Activated naive CD4-positive, alpha-beta T cell (primary cell): ENCODE measurements at places on chromosomes 1 and 21.

- DNase-seq: no peak
These were observed 27.6 kb downstream of the IPP start for GRCh38 chr1:45722809-45723208.

GRCh38 chr1:97314685-97315084 is 593.1 kb downstream of the PTBP2 start:
- no peak for DNase-seq

DNA sequence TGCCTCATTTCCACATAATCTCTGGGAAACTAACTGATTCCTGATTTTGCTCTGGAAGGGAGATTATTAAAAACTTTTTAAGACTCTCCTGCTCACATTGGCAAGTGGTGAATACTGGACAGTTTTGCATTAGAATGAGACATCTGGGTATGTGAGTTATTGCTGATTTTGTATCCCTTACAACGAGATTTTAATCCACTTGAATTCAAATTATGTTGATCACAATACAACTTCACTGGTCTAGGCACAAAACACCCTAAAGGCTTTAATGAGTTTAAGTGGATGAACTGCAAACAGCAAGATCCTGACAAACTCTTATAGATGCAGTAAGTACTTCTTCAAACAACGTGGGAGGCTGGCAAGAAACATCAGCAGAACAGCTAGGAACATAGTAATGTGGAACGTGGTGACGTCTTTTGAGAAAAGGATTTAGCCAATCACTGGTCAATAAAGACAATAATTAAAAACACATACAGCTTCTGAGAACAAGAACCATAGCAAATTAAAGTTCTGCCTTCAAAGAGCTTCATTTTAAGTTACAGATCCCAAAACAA is 10.2 kb upstream of the LYPLAL1 start:
- no peak for DNase-seq

GRCh38 chr1:246506367-246506673 is 759 bp downstream of the SMYD3 start:
- no peak for DNase-seq

DNA sequence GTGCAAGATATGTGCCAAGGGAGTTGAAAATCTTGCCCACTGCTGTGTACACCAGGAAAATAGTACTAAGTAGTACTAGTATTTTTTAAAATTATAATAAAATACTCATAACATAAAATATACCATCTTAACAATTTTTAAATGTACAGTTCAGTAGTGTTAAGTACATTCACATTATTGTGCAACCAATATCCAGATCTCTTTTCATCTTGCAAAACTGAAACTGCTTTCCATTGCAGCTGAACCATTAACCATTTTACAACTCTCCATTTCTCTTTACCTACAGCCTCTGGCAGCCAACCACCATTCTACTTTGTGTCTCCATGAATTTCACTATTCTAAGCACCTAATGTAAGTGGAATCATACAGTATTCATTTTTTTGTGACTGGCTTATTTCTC is 19.3 kb upstream of the RAB3GAP2 start:
- no peak for DNase-seq

- DNase-seq: no peak
These were observed 177.1 kb downstream of the ETS2 start for GRCh38 chr21:38982804-38983203.

DNA sequence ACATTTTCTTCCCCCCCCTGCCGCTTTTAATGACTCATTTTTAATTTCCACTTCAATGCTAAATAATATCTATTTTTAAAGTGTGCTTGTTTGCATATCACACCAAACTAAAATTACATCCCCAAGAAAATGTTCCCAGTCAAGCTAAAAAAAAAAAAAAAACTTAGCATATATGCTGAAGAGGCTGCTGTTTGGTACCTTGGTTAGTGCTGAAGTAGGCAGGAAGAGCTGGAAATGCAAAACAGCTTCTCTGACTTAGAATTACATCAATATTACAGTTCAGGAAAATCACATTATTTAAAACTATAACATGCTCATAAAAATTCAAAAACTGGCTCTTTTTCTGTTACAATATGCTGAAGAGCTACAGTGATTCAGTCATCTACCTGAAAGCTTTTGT is 372.3 kb downstream of the SMYD3 start:
- no peak for DNase-seq

DNA sequence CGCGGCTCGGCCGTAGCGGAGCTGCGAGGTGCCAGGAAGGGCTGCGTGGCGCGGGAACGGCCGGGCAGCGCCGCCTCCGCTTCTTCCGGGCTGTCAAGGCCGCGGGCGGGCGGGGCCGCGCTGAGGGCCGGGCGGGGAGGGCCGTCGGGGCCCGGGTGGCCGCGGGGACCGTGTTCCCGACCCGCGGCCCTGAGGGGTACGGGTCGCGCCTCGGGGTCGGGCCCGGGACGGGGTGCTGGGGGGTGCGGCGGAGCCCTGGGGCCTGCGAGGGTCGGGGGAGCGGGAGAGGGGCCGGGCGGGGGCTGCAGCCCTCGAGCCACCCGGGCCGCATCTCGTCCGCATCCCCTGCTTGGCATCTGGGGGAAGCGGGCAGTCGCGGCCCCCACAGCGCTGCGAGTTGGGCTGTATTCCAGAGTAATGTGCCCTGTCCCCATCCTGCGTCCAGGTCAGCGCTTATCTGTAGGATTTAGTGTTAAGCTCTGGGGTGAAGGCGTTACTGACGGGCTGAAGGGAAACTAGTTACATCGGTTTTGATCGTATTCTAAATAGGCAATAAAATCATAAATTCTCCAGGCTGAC is 379 bp downstream of the RER1 start:
- DNase-seq: no peak

DNA sequence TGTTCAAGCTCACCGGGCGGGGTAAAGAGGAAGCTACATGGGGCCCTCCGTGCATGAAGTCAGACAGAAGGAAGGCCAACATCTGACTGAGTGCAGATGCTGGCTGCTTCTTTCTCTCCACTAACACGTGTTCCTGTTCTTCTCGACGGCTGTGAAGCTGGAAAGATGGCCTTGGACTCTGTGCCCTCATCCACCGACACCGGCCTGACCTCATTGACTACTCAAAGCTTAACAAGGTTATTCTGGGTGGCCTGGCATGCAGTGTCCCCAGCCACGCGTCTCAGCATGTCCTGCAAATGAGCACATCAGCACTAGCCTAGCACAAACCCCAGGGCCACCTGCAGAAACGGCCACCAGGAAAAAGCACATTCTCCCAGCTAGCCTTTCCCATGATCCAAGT is 41.2 kb downstream of the ACTN2 start:
- DNase-seq: no peak

GRCh38 chr1:3460672-3461131 is 6.2 kb downstream of the ARHGEF16 start:
- no peak for DNase-seq

DNA sequence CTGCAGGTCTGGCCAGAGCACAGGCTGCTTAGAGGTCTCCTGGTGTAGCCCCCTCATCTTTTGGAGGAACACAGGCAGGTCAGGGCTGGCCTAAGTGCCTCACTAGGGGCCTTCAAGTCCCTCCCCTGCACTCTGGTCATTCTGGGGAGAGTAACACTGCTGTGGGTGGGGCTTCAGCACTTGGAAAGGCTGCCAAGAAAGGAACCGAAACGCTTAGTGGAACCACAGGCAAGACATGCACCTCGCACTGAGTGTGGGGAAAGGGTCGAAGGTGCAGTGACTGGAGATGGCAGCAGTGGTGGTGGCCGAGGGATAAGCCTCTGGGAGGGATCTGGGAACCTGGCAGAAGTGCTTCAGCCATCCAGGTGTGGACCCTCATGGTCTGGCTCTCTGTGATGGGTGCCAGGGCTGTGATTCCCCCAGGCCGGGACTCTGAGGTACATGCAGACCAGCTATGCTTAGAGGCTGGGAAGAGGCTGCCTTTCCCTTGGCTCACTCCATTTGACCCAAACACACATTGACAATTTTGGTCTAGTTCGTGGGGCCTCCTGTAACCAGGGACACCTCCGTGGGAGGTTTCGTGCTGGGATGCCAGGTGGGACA is 182.9 kb upstream of the CSF3R start:
- no peak for DNase-seq

GRCh38 chr1:7684132-7684531 is 87.0 kb upstream of the VAMP3 start:
- no peak for DNase-seq

- DNase-seq: no peak
These were observed 59.5 kb downstream of the KCNK1 start for GRCh38 chr1:233673261-233673946.

DNA sequence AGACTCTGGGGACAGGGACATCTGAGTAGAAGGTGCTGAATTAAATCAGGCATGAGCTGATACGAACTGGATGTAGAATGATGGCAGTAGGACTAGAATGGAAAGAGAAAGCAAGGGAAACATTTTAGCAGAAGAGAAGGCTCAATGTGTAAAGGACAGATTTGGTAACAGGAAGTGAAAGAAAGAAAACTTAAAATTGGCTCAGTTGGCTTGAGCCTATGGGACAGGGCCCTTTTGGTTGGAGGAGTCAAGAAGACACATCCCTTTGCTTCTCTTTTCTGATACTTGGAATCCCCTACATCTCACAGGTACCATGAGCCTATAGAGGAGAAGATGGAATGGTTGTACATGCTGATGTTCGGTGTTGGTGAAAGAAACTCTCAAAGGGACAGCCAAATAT is 300.6 kb upstream of the PLXNA2 start:
- no peak for DNase-seq

GRCh38 chr1:54997711-54997986 is 1.1 kb upstream of the BSND start:
- no peak for DNase-seq
